ENCODE measurements at places on chromosomes 5 and 9.

DNA sequence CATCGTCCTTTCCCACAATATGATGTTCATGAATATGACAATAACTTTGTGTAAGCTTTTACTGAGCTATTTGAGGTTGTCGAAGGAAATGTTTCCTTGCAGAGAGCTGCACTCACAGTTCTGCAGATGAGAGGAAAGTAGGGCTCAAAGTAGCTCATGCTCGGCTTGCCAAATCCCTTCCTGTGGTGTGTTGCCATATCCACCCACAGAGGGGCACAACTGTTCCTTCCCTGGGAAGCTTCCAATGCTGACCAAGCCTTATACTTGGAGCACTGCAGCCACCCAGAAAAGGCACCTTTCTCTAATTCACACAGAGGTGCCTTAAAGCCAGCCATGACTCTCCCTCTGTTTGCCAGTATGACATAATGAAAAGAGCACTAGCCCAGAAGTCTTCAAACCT is 390.3 kb downstream of the CAAP1 start:
- no peak for DNase-seq

DNA sequence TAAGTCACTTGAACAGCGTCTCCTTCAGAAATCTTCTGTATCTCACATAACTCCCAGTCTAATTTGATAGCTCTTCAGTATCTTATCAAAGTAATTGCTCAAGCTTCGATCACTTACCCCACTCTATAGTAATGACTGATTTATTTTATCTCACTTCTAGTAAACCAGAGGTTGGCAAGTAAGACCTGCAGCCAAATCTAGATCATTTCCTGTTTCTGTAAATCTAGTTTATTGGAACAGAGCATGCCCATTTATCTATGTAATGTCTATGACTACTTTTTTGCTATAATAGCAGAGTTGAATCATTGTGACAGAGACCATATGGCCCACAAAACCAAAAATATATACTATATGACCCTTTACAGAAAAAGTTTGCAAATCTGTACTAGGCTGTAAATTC is 40.1 kb downstream of the TSSK1B start:
- no peak for DNase-seq

- no peak for DNase-seq
Measured at GRCh38 chr5:32612134-32612888, 27.0 kb downstream of the SUB1 start.

- DNase-seq: no peak
Measured at GRCh38 chr5:89105836-89106235, 222.9 kb upstream of the MEF2C start.

DNA sequence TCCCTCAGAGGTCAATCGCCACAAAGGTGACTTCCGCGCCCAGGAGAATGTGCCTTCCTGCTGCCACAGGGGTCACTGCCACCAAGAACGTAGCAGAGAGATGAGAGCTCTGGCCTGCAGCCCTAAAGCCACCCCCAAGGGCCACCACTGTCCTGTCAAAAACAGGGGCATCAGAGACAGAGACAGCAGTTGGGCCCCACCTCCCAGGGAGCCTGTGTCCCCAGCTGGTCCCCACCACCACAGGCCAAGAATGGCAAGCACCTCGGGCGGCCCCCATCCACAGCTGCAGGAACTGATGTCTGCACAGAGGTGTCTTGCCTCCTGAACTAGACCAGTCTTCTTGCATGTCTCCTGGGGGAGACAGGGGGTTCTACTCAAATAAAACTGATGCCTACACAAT is 5.8 kb downstream of the SPATA31E1 start:
- DNase-seq: peak; percentile 55
